ENCODE measurements at places on chromosomes 13 and 19. TPM values are rescaled to one million over a fixed set of nuclear protein-coding genes. Genes with fewer than 3 reads are reported as not detected.

EDNRB gene
- total RNA-seq = 7.3 TPM

MBD3L3 gene
- not detected for total RNA-seq

GDF15 gene
- total RNA-seq = 412 TPM

PCSK4 gene
- total RNA-seq = 0.94 TPM

LAIR1 gene
- total RNA-seq = not detected

CCDC61 gene
- 12.1 TPM for total RNA-seq

FXYD7 gene
- not detected for total RNA-seq

Measured in mammary microvascular endothelial cell (primary cell).